Stimulated activated CD4-positive, alpha-beta T cell treated with anti-CD3 and anti-CD28 coated beads, Interleukin-4, amount 100 ng/mL, for 48 hours (primary cell): ENCODE measurements at places on chromosomes 12 and 14.

DNA sequence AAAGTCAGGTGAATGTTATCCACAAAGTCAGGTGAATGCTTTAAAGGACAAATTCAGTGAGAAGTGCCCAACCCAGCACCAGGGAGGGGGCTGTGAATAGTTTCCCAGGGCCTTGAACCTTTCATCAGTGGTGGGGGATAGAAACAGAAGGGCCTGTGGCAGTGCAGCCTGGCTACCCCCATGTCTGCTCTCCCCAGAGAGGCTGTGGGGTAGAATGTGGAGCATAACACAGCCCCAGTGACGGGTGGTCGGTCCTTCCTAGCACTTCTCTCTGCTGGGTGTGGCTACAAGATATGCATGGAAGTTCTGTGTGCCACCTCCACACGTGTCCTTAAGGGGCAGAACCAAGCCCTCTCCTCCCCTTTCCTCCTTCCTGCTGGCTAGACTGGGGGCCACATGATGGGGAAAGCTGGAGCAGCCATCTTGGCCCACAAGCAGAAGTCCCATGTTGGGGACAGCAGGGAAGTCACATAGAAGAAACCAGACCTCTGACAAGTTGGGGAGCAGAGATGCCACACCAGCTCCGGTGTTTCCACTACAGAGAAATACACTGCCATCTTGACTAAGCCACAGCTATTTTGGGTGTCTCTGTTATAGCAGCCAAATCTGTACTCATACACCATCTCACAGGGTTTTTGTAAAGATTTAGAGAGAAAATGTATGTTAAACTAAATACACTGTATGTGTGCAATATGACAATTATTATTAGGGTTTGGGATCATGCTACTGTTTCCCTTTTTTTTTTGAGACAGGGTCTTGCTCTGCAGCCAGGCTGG lies 17.0 kb downstream of the RITA1 start:
- DNase-seq: no peak

DNA sequence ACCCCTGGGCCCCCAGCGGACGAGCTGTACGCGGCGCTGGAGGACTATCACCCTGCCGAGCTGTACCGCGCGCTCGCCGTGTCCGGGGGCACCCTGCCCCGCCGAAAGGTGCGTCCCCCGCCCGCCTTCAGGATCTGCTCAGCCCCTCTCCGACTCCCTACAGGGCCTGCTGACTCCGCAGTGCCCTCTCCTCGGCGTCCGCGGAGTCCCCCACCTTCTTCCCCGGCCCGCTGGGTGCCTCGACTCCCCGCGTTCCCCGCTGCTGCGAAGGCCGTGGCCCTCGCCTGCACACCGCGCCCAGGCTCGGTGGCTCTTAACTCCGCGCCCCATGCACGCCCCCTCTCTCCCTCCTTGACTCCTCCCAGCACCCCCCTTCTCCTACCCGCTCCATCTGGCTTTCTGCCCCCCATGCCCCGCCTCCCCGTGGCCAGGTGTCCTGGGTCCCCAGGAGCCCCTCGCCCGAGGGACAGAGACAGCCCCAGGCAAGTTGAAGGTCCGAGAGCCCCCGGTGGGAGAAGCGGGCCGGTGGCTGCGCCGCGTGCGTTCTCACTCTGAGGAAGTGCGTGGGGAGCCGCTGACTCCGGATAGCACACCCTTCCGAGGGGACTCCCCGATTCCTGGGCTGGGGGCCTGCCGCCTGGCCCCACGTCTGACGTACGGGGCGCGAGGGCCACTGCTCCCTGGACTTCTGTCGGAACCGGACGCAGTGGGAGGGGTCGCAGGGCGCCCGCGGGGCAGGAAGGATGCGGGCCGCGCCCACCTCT lies 594 bp downstream of the TAMALIN start:
- DNase-seq: peak; percentile 19

- no peak for DNase-seq
These were observed 22.6 kb upstream of the LUM start for GRCh38 chr12:91133871-91134270.

DNA sequence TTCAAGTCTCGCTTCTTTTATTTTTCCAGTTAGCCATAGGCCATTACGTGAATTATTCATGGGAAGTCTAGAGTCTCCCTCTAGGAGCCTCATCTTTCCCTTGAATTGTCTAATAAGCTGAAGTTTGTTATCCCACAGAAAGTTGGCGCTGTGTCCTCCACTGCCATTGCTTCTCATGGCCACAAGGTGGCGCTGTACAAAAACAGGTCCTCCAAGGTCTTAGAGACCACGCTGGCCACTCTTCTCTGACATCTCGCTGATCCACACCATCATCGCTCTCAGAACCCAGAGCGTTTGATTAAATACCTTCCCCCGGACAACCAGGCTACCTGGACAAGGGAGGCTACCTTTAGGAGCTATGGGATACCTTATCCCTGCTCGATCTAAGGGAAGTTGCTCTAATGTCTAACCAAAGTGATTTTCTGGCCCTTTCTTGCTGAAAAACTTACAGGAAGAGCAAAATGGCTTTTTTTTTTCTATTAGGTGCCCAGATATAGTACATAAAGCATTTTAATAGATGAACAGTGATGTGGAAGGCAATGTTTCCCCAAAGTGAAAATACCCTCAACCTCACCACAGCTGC lies 110.0 kb downstream of the CCDC60 start:
- DNase-seq: peak; percentile 33

- no peak for DNase-seq
These were observed 1.5 kb upstream of the ZFYVE26 start for GRCh38 chr14:67817750-67818438.

DNA sequence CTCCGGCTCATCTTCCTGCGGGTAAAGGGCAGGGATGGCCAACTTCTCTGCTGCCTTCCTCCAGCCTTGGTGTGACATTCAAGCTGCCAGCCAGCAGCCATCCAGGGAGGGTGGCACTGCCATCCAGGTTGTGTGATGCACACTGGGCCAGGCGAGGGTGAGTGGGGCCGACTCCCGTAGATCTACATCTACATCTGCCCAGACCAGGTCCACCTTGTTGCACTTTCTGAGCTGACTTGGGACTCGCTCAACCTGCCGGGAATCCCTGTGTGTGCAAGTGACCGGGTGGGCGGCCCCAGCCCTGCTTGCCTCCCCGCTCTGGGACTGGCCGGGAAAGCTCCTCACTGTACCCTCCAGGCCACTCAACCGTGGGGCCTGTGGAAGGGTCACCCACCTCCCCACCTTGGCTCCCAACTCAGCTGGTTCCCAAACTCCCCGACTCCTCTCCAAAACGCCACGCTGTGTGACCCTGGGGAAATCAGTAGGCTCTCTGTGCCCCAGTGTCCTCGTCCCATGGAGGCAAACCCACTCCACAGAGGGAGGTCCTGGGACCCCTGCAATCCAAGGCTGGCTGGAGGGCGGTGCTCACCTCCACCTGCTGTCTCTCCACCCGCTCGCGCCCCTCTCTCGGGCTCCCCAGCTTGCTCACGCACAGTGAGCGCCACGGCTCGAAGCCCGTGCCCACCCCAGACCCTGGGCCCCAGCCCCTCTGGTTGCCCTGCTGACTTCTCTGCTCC lies 14.7 kb downstream of the JAG2 start:
- no peak for DNase-seq

- peak; percentile 19 for DNase-seq
These were observed 870 bp downstream of the BMAL2 start for GRCh38 chr12:27333403-27334009.

GRCh38 chr14:64800000-64800399 lies 79.7 kb downstream of the SPTB start:
- no peak for DNase-seq

- no peak for DNase-seq
These were observed 47.9 kb downstream of the NUAK1 start for GRCh38 chr12:106090591-106091445.

- DNase-seq: peak; percentile 40
These were observed 415.4 kb upstream of the CCDC196 start for GRCh38 chr14:66070542-66071319.

DNA sequence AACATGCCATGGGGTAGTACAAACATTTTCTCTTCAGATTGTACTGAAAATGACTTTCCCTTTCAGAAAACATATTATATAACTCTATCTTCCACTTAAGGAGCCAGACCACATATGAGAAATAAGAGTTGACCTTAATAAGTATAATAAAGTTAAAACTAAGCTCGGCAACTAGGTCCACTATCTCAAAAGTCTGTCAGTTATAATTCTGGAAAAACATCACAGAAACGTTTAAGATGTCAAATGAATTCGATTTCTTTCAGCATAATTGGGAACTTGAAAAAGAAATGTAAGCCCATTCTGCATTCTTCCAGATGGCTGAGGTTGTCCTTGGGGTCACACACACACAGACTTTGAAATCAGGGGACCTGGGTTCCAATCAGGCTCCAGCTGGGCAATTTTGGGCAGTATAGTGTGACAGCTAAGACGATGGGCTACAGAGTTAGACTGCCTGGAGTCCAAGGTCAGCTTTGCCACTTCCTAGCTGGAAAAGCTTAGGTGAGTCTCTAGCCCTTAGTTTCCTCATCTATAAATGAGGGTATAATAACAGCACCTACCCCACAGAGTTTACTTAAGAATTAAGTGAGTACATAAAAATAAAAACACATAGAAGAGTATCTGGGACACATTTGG lies 75.6 kb downstream of the PPP2R5E start:
- DNase-seq: no peak

DNA sequence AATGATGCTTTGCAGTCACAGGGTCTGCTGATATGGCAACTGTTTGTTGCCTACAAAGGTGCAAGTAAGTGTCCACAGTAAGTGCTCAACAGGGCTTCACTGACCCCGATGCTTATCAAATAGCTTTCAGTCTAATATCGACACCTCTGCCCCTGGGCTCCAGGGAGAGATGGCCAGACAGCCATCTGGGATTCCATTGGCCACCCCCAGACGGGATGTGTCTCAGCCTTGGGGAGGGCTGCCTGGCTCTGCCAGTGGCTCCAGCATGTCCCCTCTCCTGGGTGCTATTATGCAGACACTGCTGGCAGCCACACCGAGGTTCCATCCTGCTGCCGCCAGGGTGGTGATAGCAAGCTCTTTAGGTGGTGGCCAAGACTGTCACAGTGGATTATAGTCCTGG lies 57.4 kb downstream of the DGLUCY start:
- DNase-seq: no peak

DNA sequence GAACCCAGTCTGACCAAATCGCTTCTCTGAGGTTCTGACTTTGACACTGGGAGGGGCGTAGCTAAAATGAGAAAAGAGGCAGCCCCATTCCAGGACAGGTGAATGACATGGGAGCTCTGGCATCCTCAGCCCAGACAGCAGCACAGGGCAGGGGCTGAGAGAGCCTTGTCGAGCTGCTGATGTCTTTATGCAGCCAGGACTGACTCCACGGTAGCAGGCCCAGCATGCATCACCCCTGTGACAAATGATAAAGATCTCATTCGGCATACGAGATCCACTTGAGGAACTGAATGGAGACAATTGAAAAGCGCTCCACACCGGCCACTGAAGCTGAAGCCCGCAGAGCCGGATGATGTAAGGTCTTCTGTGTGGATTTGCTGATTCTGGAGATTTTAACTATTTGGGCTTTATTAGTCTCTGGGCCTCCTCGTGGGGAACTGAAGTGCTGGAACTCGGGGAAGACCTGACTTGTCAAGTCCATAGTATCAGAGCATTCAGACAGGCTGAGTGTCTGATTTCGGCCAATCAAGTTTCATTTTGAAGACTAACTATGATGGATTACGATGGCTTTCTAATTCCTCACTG lies 56.9 kb upstream of the MAP1LC3B2 start:
- no peak for DNase-seq

GRCh38 chr12:72273499-72273837 lies 1.3 kb downstream of the TRHDE start:
- DNase-seq: no peak

GRCh38 chr12:116336542-116337065 lies 59.1 kb upstream of the MED13L start:
- no peak for DNase-seq

DNA sequence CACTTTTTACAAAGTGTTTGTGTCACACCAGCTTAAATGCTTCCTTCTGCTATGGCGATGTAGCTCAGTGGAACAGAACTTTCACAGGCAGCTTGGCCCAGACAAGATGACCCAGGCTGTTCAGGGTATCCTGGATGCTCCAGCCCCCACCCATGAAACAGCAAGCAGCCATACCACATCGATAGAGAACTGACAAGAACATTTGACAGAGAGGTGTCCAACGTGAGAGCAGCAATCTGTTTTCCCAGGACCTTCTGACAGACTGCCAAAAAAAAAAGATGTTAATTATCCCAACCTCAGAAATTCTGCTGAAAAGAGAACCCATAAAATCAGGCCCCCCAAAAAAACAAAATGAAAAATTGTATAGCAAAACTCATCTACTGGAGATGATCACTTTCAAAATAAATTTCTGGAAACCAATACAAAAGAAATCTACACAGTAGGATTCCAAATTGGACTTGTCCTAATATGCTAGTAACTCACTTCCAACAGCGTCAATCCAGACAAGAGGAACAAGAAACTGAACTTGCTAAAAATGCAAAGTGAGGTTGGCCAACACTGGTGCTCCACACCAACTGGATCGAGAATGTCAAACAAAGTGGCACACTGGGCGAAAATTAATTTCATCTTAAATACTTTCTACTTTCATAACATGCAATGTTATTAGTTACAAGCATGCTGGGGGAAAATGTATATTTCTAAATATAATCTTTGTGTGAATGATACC lies 118.8 kb downstream of the DPF3 start:
- no peak for DNase-seq

- no peak for DNase-seq
These were observed at the start of gene LTBR for GRCh38 chr12:6383572-6384498. LTBR (plus strand) TSS chr12:6384162; CDS start chr12:6384359, 197 bp downstream.

GRCh38 chr12:110670161-110670701 lies 18.7 kb downstream of the HVCN1 start:
- peak; percentile 45 for DNase-seq

DNA sequence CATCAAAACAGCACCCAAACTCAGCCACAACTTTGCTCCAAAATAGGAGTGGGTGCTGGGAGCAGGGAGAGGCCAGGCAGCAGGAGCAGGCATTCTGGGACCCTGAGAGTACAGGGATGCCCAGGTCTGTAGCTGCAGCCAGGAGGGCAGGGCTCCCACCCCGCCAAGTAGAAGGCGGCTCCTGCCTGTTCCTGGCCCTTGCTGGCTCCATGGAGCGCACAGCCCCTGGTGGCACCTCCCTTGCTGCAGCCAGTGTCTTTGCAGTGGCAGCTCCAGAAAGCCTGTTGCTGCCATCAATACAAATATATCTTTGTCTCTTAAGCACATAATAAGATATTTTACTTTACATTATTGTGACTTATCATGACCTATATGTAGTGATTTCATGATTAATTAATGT lies 1096.5 kb downstream of the FSCB start:
- no peak for DNase-seq

DNA sequence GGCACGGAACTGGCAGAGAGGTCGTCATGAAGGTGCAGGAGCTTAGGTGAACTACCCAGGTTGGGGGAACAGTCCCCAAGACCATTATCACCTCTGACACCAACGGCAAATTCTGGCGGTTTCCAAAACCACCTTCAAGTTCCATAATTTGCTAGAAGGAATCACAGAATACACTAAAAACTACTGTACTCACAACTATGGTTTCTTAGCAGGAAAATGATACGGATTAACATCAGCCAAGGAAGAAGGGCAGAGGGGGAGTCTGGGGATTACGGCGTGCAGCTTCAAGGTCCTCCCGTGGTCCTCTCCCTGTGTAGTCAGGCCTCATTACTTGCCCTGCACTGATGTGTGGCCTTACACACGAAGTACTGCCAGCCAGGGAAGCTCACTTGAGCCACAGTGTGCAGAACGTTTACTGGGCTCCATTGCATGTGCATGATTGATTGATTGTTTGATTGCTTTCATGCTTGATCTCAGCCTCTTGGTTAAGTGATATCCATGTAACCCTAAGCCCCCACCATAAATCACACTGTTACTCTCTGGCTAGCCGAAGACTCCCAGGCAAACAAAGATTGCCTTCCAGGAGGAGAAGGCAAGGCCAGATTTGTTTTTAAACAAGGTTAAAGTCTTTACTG lies 837 bp upstream of the STX2 start:
- DNase-seq: no peak
